ENCODE measurements at places on chromosomes 2 and 18.

- DNase-seq = no peak
Observed at GRCh38 chr18:46891742-46892214, 25.5 kb downstream of the PIAS2 start.

- no peak for DNase-seq
Observed at GRCh38 chr18:22296304-22296703, 121.4 kb downstream of the CTAGE1 start.

- no peak for DNase-seq
Observed at GRCh38 chr2:240687741-240688552, 3.7 kb upstream of the AQP12A start.

GRCh38 chr2:131153529-131153928, 48.4 kb downstream of the PLEKHB2 start:
- DNase-seq = no peak

All from GDM1 (cell line).